ENCODE measurements at places on chromosomes 11 and 22.

GRCh38 chr22:24525416-24526037 lies 29.4 kb downstream of the GUCD1 start:
- peak; percentile 78 for DNase-seq

DNA sequence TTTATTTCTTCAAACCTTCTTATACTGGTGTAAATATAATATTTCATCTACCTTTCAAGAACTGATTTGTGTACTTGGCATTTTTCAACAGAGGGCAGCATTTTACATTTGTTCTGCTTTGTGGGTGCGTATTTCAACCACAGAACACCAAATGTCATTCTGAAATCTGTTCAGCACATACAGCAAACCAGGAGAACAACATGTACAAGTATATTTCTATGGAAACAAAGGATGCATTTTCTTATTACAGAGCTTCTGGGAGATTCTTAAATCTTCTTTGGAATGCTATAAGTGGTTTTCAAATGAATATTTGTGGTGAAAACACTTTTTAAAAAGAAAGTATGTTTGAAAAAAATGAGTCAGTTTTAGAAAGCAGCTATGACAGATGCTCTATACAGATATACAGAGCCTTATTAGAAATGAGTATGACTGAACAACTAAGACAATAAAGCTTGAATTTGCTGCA lies 946.0 kb downstream of the FAM181B start:
- no peak for DNase-seq

GRCh38 chr22:41429232-41429950 lies 17.2 kb downstream of the TOB2 start:
- no peak for DNase-seq

- no peak for DNase-seq
Measured at GRCh38 chr11:98701541-98701940, 319.2 kb upstream of the CNTN5 start.

DNA sequence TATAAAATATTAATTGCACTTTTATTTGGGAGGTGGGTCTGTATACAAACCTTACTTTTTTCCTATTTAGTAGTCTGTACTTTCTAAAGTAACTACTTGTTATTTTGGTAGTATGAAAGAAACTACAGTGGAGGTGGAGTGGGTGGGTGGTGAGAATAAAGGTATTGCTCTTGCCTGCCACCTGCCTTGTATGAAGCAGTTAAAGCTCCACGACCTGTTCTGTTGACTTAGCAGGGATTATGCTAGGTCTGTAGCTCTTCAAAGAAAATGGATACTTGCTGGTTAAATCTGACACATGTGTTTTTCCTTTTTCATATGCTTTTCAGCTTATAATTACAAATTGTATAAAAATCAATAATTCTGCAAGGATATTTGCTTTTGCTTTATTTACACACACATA lies 111.9 kb downstream of the EHF start:
- no peak for DNase-seq

DNA sequence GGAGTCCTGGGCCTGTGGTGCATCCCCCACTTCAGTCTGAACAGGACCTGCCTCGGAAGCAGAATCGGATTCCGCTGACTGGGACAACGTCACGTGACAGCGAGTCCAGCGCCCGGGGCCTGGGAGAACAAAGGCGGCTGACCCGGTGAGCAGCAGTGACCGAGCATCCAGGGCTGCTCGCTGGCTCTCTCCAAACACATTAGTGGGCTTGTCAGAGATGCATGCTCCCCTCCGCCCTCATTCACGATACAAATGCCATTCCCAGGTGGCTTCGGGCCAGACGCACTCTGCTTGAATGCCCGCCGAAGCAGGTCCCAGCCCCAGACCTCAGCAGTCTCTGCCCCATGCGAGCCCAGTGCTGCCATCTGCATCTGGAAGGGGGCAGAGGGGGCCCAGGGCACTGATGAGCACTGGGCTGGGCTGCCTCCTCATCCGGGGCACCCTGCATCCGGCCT lies 91.0 kb downstream of the WNT7B start:
- no peak for DNase-seq

DNA sequence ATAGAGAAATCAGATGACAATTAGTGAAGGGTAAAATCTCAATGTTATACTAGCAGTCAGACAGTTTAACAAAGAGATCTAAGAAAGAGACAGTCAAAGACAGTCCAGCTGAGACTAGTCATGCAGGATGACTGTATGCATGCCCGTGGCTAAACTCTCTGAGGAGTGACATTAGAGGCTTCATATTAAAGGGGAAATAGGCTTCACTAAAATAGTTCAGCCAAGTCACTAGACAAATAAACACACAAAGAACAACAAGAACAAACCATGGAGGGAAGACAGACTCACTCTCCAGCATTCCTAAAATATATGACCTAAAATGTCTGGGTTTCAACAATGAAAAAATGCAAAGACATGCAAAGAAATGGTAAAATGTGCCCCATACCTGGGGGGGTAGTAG lies 18.6 kb upstream of the APLNR start:
- DNase-seq = no peak

- DNase-seq = no peak
Measured at GRCh38 chr11:1341928-1342524, 32.6 kb upstream of the TOLLIP start.

GRCh38 chr11:122155765-122156527 lies 39.9 kb upstream of the BLID start:
- DNase-seq = no peak

DNA sequence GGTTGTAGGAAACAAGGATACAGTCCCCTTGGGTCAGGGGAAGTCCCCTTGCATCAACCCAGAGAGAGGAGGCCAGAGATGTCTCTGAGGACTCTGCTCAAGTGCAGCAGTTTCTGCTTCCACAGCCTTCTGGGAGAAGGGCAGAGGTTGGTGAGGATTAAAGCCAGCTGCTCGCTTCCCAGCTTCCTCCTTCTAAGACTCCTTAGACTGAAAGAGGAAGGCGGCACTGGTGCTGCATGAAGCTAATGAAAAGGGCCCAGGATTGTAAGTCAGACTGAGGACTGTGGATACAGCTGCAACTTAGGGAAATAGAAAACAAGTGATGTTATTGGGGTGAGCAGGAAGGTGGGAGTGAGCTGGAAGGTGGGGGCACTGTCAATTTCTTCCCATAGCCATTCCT lies at the start of gene OR52K1:
OR52K1 (plus strand) TSS at position 202 of the 400 bp plus-strand sequence. CDS start 6,255 bp downstream, outside the sequence.
- no peak for DNase-seq

- DNase-seq = no peak
Measured at GRCh38 chr11:35650467-35650866, 12.1 kb upstream of the TRIM44 start.

DNA sequence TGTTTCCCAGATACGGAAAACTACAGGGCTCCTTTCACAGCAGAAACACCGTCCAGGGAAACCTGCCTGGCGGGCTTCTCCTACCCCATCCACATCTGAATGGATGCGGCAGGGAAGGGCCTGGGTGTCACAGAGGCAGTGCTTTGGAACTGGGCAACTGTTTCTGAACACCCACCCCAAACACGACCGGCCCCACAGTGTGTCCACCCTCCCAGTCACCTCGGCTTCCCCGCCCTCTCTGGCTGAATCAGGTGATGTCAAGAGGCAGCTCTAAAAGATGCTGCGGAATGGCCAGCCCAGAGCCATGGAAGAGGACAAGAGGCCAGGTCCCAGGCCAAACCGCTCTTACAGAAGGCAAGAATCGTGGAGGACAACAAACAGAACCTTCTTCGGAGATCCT lies 22.0 kb downstream of the IFT27 start:
- no peak for DNase-seq

DNA sequence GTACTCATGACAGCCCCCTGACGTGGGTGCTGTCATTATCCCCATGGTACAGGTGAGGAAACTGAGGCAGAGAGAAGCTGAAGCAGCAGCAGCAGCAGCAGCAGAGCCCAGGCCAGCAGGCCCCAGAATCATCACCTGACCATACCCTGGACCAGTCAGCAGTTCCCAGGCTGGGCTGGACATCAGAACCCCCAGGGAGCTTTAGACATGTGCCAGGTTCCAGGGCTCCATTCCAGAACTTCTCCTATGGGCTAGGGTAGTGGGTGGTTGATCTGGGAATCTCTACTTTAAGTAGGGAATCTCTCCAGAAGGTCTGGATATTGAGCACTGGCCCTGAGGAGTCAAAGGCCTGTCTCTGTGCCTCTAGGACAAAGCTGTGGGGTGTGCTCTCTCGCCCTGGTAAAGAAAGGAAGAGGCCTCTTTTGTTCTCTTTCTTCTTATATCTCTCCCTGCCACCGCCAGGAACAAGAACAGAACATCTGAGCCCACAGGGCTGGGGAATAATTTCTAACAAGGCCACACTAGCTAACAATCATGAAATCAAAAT lies 26.6 kb downstream of the MAFF start:
- DNase-seq = no peak

DNA sequence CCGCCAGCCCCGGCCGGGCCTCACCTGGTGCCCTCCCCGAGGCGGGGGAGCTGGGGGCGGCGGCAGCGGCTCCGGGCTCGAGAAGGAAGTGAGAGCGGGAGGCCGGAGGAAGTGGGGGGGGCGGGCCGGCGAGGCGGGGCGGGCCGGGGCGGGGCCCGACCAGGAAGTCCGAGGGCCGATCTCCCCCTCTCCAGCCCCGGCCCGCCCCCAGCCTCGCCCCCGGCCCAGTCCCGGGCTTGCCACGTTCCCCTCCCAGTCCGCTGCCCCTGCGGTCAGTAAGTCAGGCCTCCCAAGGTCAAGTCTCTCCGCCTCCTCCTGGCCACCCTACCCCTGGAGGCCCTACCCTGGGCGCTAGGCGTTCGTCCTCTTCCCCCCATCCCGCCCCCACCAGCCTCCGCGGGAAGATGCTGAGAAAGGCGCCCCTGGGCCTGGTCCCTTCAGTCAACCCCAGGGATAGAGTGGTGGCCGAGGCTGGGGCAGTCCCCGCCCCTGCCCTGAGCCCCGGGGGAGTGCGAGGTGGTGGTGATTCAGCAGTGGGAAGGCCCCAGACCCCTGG lies at the start of gene RHOG:
RHOG (minus strand) TSS at position 90 of the 556 bp plus-strand sequence. CDS start 12,821 bp downstream, outside the sequence.
- peak; percentile 81 for DNase-seq

- no peak for DNase-seq
Measured at GRCh38 chr22:44026630-44027511, 2.8 kb downstream of the PARVB start.

GRCh38 chr11:116641561-116642045 lies 131.2 kb downstream of the BUD13 start:
- DNase-seq = peak; percentile 67

DNA sequence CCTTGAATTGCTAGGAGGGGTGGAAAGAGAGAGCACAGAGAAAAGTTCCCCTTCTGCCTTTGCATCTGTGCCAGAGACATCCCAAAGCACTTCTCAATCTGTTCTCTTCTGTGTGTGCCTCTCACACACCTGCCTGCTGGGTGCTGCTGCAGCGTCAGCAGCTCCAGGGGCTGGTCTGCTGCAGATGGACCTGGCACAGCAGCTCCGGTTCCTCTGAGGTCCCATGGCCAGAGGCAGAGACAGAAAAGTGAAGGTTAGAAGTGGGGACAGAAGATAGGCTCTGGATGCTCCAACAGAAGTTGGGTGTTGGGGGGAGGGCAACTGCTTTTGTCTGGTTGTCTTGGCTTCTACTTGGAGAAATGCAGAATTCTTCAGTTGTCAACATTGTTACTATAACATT lies 48.9 kb upstream of the KIRREL3 start:
- no peak for DNase-seq

DNA sequence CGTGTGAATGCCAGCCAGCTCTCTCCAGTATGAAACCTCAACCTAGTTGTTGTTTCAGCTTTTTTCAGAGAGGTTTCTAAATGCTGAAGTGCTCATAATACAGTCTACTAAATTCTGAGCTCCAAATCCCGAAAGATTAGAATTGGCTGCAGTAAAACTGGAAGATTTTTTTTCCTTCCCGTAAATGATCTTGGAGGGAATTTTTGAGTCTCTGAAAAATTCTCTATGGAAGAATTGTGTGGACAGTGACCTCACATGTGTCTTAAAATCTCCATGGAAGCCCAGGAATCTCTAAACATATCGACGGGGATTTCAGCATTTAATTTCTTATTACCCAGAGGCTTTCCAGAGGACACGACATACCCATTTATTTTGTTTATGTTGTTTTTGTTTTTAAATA lies 1499.2 kb downstream of the LRRC4C start:
- DNase-seq = no peak

GRCh38 chr22:31912407-31912743 lies 32.0 kb upstream of the YWHAH start:
- DNase-seq = no peak

DNA sequence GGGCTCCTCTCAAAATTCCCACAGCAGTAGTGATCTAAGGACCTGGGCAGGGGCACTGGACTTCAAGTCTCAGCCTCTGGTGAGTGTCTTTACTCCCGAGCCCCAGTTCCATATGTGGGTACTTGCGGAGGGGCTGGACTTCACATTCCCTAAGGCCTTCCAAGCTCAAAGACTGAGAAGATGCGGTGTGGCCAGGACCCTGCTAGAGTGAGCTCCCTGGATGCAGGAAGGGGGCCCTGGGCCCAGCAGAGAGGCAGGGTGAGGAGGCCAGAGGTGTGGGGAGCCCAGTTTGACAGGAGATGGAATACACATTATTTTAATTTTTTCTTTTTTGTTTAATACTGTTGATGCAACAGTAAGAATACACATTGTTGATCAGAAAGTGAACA lies 83.7 kb downstream of the IGLL1 start:
- no peak for DNase-seq

DNA sequence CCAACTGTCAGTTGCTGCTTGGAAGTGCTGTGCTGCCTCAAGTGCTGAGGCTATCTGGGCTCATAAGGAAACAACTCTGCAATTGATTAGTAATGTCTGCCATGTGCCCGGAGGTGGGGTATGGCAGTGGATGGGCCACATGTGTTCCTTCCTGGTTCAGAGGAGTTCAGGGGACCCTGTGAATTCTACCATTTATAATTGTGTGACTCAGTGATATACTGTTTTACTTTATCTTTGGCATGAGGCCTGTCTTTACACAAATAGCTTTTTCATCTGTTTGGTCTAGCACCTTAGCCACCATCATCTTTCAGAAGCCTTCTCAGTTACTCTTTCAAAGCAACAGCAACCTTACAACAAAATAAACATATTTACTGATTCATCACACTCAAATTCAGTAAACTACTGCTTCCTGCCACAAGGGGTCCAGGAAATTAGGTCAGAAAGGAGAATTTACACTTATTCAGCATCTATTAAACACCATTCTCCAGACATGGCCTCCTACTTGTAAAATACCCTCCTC lies 20.9 kb downstream of the DKK3 start:
- no peak for DNase-seq

DNA sequence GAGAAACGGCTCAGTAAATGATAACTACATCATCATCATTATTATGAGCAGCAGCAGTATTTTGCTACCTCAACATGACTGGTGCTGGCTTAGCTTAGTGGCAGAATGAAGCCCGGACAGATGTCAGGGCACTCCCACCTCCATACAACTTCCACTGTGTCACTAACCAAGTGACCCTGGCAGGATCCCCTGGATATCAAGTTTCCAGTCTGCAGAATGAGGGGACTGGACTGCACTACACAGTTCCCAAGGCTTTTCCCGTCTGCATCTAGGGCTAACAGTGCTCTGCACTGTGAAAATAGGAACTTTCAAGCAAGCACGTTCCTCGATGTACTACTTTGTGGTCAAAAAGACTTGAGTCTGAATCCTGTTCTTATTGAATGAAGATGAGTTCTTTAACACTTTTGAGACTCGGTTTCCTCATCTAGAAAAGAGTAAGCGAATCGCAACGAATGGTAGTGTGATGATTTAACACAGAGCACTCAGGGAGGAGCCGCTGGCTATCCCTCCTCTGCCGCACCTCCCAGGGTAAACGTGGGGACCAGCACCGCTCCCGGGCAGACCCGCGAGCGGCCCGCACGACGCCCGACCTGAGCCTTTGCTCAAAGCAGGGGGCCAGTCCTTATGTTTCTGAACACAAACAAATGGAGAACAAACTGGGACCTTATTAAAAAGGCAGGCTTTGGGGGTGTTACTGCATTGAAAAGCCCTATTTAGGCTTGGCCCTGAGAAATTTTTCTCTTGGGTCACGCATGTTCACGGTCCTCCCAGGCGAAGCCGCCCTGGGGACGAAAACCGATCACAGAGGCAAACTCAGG lies 910 bp downstream of the CLTCL1 start:
- DNase-seq = no peak
